Stimulated activated CD4-positive, alpha-beta T cell treated with anti-CD3 and anti-CD28 coated beads, Interleukin-12 subunit alpha, Interleukin-12 subunit beta, amount 100 ng/mL, for 48 hours (primary cell): ENCODE measurements at places on chromosomes 5 and 9.

DNA sequence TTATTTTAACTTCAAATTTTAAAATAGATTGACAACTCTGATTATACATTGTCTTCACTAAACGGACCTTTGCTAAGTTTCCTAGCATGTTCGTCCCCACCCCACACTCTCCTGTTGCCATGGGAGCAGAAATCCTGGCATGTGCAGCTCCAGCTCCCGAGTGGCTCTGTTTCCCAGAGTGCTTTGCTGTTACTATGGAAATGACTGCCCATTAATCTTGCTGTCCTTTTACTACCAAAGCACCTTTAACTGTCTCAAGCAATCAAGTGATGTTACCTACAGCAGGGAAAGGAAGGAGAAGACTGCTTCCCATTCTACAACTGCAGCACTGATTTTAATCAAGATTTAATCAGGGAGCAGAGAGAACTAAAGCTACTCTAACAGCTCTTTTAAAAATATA lies 212.0 kb upstream of the KIF2A start:
- DNase-seq: no peak

DNA sequence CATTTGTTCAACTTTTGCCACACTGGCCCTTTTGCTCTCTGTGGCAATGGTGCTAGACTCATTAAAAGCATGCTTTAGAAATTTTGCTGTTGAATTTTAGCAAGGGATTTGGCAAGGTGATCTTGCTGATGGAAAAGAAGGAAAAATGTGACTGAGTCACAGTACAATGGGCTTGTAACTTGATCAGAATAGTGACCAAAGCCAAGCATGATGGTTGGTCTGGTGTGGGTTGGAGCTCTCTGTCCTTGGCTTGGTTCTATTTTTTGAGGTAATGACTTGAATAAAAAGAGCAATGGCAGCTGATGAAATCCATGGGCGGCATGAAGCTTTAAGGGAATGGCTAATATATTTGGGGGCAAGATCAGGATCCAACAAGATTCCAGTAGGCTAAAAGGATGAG lies 114.4 kb upstream of the ZNF366 start:
- no peak for DNase-seq

DNA sequence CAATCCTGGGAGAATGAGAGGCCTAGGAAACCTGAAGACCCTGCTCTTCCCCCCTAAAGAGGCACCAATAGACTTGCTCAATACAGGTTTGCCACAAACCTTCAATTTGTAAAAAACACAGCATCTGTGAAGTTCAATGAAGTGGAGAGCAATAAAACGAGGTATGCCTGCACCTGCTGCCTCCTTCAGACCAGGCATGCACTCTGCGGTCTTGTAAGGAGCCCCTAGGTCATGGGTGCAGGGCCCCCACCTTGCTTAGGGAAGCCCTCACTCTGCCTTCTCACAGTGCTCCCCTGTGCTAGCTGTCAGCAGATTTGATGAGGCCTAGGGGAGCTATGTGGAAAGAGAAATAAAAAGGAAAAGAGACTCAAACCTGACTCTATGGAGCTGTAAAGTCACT lies 72.1 kb upstream of the GALNT10 start:
- DNase-seq: no peak

- no peak for DNase-seq
These were observed 71.4 kb upstream of the WDR41 start for GRCh38 chr5:77563475-77563874.

GRCh38 chr5:172760959-172761358 lies 10.0 kb downstream of the DUSP1 start:
- no peak for DNase-seq

- DNase-seq: no peak
These were observed 46.5 kb upstream of the GFPT2 start for GRCh38 chr5:180399401-180400215.

DNA sequence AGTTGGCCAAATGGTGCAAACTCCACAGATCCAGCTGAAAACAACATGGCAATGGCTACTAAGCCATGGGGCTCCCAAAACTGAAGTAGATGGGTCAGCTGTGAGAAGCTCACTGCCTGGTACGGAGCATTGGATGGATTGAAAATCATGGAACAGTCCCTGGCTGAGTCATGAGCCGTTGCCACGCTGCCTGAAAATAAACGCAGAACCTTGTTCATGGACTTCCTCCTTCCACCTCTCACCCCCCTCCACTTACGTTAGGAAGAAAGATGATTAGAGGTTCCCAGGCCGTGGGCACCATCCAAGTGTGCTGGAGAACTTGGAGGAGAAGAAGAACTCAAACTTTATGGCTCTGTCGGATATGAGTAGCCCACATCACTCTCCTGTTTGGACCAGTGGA lies 6.8 kb upstream of the DIPK1B start:
- DNase-seq: no peak

GRCh38 chr5:114308508-114308907 lies 53.4 kb upstream of the KCNN2 start:
- no peak for DNase-seq

- DNase-seq: no peak
These were observed 240.2 kb downstream of the FBXL17 start for GRCh38 chr5:108141676-108142075.

DNA sequence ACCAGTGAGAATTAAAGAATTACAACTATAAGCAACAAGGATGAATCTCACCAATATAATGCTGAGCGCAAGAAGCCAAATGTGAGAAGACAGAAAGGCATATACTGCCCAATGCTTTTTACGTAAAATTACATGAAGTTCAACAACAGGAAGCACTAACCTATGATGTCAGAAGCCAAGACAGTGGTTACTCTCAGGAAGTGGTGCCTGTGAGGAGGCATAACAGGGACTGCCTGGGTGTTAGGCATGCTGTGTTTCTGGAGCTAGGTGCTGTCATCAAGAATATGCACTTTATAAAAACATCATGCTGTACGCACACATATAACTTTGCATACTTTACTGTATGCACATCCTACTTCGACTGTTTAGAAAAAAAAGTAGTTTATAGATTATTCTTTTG lies 30.1 kb downstream of the FRMD3 start:
- DNase-seq: no peak

- no peak for DNase-seq
These were observed 19.1 kb downstream of the FAM81B start for GRCh38 chr5:95410279-95410678.

DNA sequence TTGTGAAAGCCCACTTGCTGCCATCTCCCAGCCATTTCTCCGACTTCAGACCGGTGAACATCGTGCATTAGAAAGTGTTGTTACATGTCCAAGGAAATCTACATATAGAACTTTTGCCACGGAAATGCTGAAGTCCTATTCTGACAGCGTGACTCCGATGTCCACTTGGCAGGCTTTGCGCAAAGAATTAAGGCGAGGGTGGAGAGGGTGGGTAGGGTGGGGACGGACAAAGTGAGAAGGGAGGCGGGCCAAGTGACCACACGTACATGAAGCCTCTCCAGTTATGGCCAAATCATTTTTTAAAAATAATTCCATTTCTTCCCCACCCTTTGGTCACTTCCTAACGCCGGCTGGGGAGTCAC lies 460 bp upstream of the ACO1 start:
- no peak for DNase-seq

DNA sequence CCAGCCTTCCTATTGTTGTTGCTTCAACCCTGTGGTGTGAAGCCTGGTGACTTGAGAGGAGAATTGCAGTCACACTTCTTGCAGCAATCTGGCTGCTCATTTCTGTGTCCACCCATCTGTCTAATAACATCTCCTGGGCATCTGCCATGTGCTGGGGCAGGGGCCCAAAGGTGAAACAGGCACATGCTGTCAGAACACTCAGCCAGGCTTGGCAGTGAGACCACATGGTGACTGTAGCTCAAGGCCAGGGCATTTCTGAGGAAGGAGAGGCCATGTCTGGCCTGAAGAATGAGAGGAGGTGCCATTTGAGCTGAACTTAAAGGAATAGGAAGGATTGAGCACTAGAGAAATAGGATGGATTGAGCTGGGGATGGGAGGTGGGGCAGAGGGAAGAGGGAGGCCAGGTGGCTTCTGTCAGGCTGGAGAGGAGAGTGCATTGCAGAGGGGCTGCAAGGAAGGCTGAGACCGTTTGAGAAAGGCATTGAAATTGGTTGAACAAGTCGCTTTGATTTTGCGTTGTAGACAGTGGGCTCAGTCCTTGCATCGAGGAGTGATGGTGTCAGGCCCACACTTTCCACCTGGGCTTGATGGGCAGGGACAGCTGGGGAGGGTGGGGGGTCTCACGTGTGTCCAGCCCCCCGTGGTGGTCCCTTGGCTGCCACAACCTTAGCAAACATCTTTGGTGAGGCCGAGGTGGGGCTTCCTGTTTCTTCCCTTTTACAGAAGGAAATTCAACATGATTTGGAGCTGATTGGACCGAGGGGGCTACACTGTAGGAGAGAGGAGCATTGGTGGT lies 222.4 kb downstream of the CACNA1B start:
- no peak for DNase-seq

GRCh38 chr5:132762246-132763000 lies 14.6 kb downstream of the SEPTIN8 start:
- DNase-seq: no peak

- DNase-seq: no peak
These were observed 78.0 kb downstream of the GNAQ start for GRCh38 chr9:77953590-77953989.
